ENCODE measurements at places on chromosomes 7 and 10.

- DNase-seq = no peak
Observed at GRCh38 chr10:102613286-102613685, 31.0 kb upstream of the TRIM8 start.

DNA sequence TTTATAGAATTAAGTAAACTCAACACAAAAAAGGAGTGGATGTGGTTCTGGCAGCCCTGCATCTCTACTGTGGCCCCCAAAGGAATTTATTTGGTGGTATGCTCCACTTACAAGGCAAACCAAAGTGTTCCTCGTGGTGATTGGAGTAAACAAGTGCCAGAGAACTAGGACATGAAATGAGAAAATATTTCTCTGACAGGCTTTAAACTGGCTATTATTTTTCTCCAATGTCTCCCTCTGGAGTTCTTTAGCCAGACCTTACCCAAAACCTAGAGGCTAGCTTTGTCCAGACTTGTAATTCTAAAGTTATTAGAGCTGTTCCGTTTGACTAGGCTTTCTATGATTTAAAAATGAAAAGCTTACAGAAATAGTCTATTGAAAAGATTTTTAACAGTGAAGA lies 990.1 kb downstream of the CNTNAP2 start:
- DNase-seq = no peak

- DNase-seq = no peak
Observed at GRCh38 chr10:104337521-104337984, 712 bp downstream of the ITPRIP start.

DNA sequence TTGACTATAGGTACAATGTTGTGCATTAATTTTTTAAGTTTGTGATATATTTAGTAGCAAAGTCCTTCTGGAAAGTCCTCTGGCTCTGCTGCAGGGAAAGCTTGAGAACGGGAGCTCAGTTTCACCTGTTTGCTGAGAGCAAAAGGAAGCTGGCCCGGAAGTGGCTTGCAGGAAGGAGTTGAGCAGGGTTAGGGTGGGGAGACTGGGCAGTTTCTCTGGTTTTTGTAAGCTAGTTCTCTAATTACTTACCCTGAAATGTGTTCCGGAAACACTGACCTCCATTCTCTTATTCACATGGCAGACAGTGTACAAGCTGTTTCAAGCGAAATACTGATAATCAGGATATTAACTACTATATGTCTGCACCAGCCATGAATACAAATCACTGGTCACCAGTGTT lies 22.3 kb downstream of the MAP3K8 start:
- no peak for DNase-seq

GRCh38 chr7:45155357-45155900 lies 2.2 kb upstream of the RAMP3 start:
- DNase-seq = no peak

DNA sequence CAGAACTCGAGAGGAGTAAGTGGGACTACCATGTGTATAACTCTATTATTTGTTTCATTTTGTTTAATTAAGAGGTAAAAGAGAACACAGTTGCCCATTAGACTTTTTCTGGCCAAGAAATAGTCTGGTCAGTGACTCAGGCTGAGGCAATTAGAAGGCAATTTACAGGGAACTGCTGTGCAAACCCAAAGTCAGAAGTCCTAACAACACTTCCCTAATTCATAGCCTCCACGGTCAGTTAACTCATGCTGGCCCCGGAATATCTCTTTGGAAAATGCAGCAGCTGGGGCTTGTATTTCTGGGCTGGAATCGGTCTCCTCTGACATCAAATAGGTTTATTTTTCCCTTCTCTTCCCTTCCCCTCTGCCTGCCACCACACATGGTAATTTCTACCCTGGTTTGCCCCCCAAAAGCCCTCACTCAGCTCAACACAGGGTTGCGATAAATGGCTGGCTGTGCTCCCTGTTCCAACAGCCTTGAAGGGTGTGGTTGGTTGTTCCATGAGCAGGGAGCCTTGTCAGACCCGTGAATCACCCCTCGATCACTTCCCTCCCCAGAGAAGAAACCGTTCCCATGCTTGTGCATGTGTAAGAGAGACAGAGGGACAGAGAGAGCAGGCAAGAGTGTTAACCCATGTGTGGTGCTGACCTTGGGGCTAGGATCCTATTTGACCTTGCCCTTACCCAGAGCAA lies 5.3 kb downstream of the SH3PXD2A start:
- DNase-seq = peak; percentile 88

DNA sequence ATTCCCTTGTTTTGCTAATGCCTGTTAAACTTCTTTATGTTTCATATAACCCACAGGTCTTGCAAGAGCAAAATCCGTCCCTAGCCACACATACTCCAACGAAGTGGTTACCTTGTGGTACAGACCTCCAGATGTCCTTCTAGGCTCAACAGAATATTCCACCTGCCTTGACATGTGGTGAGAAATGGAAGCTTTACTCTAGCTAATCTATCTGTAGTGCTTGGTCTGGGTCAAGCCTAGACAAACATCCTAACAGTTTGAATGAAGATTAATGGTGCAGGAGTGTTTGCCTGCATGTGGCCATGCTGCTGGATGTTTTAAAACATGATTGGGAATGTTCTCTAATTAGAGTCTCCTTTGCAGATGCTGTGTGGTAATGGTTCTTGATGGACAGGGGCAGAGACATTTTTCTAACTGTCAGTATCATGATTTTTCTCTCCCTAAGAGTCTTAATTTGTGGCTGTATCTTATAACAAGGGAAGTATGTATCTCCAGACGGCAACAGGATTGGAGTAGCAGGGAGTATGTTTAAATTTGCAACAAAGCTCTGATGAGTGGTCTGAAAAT lies 308.5 kb upstream of the FZD1 start:
- no peak for DNase-seq

DNA sequence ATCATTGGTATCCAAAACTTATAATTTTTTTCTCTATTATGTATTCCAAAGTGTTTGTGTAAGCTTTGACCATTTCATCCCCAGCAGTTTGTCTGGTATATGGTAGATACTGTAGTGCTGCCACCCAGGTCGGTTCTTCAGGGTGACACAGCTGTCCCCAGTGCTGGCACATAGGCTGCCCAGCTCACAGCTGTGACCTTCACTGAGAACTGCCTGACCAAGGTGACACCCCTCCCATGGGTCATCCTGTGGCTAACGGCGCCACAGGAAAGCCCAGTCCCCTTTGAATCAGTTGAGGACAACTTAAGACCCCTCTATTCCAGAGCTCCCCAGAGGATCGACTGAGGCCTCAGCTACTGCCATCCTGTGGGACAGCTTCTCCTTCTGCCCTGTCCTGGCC lies 644.2 kb upstream of the FOXK1 start:
- no peak for DNase-seq

Data from amniotic epithelial cell (primary cell).